ENCODE measurements at places on chromosomes 3 and 15. TPM values are rescaled to one million over a fixed set of nuclear protein-coding genes. Genes with fewer than 3 reads are reported as not detected.
A peak's percentile ranks its signal among the peaks of the same experiment; 100 is the strongest.

DNA sequence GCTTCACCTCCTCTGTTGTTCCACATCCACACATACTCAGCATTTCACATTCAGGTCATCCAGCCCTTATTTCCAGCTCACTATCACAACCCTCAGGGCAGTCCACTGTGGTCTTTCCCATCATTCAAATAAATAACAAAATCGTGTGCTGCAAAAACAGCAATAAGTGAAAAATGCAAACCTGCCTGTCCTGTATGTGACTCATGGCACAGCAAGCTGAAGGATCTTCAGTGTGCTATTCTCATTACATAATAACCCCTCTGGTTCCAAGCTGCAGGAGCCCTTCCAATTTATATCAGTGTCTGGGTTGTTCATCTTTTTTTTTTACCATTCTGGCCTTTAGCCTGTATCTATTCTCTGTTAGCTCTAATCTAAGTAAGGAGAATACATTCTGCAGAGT lies 185.3 kb upstream of the UBE2E2 start:
- H3K27ac ChIP-seq: peak overlapping the region; percentile 63
- peaks cover 17% of the 10 kb centered on the region for H3K4me1 ChIP-seq
- no peak for DNase-seq
- peak overlapping the region; percentile 14 for H3K4me3 ChIP-seq

DNA sequence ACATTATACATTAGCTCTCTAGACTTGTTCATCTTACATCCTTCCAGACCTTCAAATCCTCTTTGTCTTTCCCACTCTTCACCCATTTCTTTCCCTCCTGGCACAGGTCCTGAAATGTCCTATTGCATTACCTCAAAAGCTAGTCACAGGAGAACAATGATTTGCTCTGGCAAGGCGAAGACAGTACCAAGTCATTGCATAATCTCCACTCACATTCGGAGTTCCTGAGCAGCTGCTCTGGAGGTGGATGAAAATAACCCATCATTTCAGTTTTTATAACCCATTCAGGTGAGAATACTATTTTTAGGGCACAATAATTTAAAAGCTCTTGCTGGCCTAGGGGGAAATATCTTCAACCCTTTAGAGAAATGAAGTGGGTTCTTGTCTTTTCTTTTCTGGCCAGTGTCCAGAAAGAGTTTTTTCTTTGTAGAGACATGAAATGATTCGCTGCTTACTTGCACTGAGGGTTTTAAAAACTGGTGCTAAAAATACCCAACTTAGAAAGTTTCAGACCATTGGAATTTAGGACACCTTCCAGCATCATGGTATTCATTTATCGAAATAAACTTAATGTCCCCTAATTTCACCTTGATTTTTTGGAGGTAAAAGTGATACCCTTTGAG lies 23.4 kb upstream of the DYNC1LI1 start:
- peaks cover 34% of the 10 kb centered on the region for H3K27me3 ChIP-seq
- no peaks in the 10 kb centered on the region for H3K4me1 ChIP-seq
- no peak overlapping the region for H3K27ac ChIP-seq
- H3K4me3 ChIP-seq: no peak overlapping the region
- H3K36me3 ChIP-seq: no peaks in the 10 kb centered on the region

DNA sequence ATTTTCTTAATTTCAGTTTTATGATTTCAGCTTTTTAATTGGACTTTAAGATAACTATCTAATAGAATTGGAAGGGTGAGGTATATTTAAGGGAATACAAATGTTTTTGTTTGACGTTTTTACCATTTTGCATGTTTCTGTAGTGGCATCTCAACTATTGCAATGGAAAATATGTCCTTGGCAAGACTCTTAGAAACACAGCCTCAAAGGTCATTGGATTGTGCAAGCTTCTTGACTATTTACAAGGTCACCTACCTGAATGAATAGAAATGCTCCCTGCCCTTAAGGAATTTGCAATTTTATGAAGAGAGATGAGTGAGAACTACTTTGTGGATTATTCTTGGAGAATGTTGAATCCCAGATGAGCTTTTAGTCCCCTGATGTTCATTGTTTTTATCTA lies 43.1 kb downstream of the ITPR1 start:
- H3K36me3 ChIP-seq: peaks cover 8% of the 10 kb centered on the region
- H3K4me1 ChIP-seq: peaks cover 41% of the 10 kb centered on the region
- DNase-seq: no peak
- no peak overlapping the region for H3K4me3 ChIP-seq

MYH15 gene
- total RNA-seq: 0.26 TPM

GRCh38 chr3:42511736-42512135 lies 9.3 kb downstream of the VIPR1 start:
- no peak overlapping the region for H3K4me3 ChIP-seq
- peaks cover 7% of the 10 kb centered on the region for H3K4me1 ChIP-seq
- DNase-seq: no peak
- H3K36me3 ChIP-seq: no peaks in the 10 kb centered on the region
- H3K27ac ChIP-seq: no peak overlapping the region
- H3K27me3 ChIP-seq: peaks cover 24% of the 10 kb centered on the region

DNA sequence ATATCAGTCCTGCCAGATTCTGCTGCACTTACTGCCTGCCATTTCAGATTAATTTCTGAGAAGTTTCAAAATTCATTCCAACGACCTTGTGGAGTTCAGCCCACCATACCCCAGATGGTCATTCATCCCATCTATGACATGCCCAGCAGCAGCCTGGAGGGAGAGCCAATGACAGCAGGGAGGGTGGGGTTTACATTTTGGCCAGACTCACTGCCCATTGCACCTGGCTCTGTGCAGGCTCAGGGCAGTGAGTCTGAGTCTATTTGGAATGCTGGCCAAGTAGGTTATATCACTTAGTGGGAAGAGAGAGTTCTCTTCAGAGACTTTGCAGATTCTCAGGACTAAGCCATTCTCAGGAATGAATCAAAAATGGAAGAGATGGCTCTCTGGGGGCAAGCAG lies 21.5 kb downstream of the SRPRB start:
- DNase-seq: no peak
- no peaks in the 10 kb centered on the region for H3K4me1 ChIP-seq

DNA sequence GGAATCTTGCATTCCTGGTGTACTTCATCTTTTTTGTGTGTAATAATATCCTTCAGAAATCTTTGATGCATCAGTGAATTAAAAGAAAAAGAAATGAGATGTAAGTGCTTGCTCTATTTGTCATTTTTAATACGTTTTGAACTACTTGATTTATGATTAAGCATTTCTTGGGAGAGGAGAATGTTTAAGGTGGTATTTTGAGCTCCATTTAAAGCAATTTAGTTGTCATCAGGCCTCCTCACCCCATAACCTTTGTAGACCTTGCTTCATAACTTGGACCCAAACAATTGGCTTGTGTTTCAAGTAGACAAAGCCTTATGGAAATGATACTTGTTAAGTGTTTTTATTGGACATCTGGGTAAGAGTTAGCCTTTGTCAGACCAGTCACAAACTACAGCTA lies 87.1 kb upstream of the VEPH1 start:
- H3K36me3 ChIP-seq: no peaks in the 10 kb centered on the region
- peaks cover 12% of the 10 kb centered on the region for H3K27me3 ChIP-seq
- no peak overlapping the region for H3K27ac ChIP-seq
- H3K4me1 ChIP-seq: peaks cover 18% of the 10 kb centered on the region
- no peak overlapping the region for H3K4me3 ChIP-seq
- DNase-seq: no peak

DNA sequence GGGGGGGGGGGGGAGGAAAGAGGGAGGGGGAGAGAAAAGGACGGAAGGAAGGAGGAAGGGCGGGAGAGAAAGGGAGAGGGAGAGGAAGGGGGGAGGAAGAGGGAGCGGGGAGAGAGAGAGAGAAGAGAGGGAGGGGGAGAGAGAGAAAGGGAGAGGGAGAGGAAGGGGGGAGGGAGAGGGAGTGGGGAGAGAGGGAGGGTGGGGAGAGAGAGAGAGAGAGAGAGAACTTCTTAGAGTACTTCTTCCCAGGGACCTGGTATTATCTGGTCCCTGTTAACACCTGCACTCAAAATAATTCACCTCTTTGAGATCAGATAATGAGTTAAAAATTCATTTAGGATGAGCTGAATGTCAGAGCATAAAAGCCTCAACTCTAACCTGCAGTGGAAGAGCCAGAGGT lies 1.1 kb downstream of the SEC13 start:
- H3K4me3 ChIP-seq: peak overlapping the region; percentile 98
- H3K36me3 ChIP-seq: peaks cover 11% of the 10 kb centered on the region
- peaks cover 8% of the 10 kb centered on the region for H3K27me3 ChIP-seq
- H3K27ac ChIP-seq: peak overlapping the region; percentile 99
- H3K4me1 ChIP-seq: peaks cover 8% of the 10 kb centered on the region

- H3K4me1 ChIP-seq: no peaks in the 10 kb centered on the region
- no peak overlapping the region for H3K4me3 ChIP-seq
- H3K27ac ChIP-seq: no peak overlapping the region
Observed at GRCh38 chr15:45747426-45747825, 112.6 kb downstream of the SQOR start.

GRCh38 chr3:54877730-54878129 lies 50.1 kb downstream of the LRTM1 start:
- H3K4me1 ChIP-seq: peaks cover 40% of the 10 kb centered on the region
- no peaks in the 10 kb centered on the region for H3K27me3 ChIP-seq
- H3K4me3 ChIP-seq: peak overlapping the region; percentile 53
- no peaks in the 10 kb centered on the region for H3K36me3 ChIP-seq
- H3K27ac ChIP-seq: peak overlapping the region; percentile 52
